ENCODE measurements at places on chromosomes 3 and 15.

GRCh38 chr15:85477730-85478129, 97.3 kb downstream of the AKAP13 start:
- no peak for DNase-seq

- no peak for DNase-seq
These were observed 18.9 kb downstream of the MAP2K1 start for GRCh38 chr15:66405615-66406014.

- peak; percentile 93 for DNase-seq
These were observed 1.0 kb upstream of the MEX3B start for GRCh38 chr15:82046666-82047452.

GRCh38 chr3:188486126-188486525, 332.2 kb downstream of the LPP start:
- no peak for DNase-seq

DNA sequence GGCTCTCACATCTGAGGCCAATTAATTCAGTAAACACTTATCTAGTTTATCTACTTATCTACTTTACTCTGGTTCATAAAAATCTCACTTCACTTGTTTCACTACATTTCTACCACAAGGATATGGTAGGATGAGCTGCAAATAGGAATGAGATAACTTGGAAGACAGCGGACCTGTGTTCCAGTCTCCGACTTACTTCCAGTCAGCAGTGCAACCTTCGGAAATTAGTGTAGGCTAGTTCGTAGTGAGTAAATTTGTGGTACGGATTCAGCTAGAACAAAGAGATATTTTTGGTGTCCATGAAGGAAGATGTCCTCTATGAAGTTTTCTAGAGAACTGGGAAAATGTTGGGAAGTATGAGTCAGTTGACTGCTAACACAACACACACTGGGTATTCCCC, 66.3 kb downstream of the TPRG1 start:
- DNase-seq: no peak

- DNase-seq: peak; percentile 66
These were observed 3.8 kb downstream of the MPI start for GRCh38 chr15:74893627-74894026.

DNA sequence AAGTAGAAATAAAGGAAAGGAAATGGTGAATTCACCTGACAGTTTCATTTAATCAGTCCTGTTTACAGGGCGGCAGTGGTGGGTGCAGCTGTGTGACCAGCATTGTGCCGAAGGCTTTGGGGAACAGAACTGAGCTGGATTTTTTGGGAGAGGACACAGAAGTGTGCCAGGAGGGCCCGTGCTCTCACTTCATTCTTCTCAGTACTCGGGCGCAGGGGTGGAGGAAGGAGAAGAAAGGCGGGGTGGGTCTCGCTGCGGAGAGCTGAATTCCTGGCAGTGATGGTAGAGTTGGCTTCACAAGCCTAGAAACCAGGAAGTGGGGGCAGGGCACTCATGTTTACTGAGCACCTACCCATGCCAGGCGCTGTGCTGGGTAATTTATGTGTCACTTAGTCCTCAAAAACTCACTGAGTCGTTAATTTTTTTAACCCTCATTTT, 64.6 kb downstream of the CRTC3 start:
- peak; percentile 94 for DNase-seq

GRCh38 chr15:59169251-59169708, 37.4 kb upstream of the LDHAL6B start:
- no peak for DNase-seq

DNA sequence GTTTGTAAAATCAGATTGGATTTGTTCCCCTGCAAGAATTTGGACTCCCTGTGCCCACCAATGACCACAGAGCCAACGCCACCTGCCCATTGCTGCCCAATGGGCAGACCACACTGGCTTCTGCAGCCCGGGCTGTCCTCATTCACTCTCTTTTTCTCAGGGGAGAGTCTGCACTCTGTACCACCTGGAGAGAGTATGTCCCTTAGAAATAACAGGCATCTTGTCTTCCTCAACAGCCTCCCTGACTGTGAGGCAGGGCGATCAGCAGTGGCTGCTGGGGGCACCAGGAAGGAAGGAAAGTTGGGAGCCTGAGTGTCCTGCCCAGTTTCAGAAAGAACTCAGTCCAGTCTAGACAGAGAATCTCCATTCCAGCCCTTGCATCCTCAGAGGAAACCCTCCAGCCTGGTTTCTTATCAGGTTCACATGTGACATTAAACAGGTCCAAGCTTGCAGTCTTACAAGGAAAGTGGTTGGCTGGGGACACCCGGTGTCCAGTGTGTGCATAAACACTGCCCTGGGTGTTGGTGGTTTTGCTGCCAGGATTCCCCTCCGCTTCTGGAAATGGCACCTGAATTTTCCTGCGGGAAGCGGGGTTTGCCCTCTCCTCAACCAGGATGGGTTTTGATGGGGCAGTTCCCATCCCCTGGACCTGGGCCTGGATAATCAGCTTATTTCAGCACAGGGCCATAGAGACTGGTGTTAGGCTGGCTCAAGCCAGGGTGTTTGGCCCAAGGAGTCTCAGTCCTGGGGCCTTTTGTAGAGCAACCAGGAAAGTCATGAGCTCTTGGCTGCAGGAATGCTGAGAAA, 37.2 kb downstream of the SSUH2 start:
- no peak for DNase-seq
